ENCODE measurements at places on chromosomes 6 and 20. TPM values are rescaled to one million over a fixed set of nuclear protein-coding genes. Genes with fewer than 3 reads are reported as not detected.

Gene TNNC2
- 0.43 TPM for total RNA-seq

Gene TRIM31
- not detected for total RNA-seq

Gene JPH2
- total RNA-seq = under 0.01 TPM

Gene POPDC3
- total RNA-seq = 4.3 TPM

Gene IL17F
- total RNA-seq = not detected

Data from tracheal epithelial cell (primary cell).